SK-N-SH (cell line): ENCODE measurements at places on chromosomes 3 and 15. TPM values are rescaled to one million over a fixed set of nuclear protein-coding genes. Genes with fewer than 3 reads are reported as not detected.

DNA sequence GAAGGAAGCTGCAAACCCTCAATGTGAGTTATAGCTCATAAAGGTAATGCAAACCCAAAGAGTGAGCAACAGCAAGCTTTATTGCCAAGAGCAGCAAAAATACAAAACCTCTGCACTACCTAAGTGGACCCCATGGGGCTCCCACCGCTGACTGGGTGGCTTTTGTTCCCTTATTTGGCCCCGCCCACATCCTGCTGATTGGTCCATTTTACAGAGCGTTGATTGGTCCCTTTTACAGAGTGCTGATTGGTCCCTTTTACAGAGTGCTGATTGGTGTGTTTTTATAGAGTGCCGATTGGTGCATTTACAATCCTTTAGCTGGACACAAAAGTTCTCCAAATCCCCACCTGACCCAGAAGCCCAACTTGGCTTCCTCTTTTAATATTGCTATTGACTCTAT is 154.5 kb upstream of the NSMCE3 start:
- no peak for DNase-seq

DNA sequence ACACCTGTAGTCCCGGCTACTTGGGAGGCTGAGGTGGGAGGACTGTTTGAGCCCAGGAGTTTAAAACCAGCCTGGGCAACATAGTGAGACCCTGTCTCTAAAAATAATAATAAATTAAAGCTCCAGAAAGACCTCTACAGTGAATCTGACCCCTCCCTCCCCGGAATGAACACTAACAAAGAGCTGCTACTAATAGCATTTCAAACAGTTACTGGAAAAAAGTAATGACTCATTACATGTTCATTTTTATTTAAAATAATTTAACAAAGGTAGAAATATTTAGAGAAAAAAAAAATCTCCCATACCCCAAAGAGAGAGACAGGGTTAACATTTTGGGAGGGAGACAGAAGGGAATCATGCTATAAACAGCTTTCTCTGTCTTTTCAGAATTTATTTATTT is 2.2 kb upstream of the UBA3 start:
- no peak for DNase-seq

GRCh38 chr3:55818485-55818884 is 331.4 kb upstream of the WNT5A start:
- no peak for DNase-seq

GRCh38 chr3:51888463-51889105 is 13.2 kb upstream of the IQCF5 start:
- DNase-seq: no peak

DNA sequence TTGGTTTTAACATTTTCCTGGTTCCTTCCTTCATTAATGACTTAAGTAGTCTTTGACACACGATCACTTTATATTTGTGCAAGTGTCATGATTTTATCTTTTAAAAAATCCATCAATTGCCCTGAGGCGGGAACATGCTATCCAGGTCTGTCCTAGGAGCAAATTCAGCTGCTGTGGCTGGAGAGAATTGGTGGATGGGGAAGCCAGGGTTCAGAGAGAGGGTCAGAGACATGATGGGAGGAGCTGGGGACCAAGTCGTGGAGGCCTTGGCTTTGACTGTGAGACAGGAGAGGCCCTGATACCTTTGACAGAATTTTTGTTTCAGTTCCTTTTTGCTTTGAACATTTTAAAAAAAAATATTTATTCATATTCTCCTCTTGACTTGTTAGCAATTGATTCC is 89.0 kb downstream of the CHRNA7 start:
- DNase-seq: peak; percentile 54

GRCh38 chr3:156148946-156149381 is 28.6 kb downstream of the KCNAB1 start:
- no peak for DNase-seq

GRCh38 chr15:67240235-67241131 is 14.0 kb downstream of the AAGAB start:
- peak; percentile 57 for DNase-seq

DNA sequence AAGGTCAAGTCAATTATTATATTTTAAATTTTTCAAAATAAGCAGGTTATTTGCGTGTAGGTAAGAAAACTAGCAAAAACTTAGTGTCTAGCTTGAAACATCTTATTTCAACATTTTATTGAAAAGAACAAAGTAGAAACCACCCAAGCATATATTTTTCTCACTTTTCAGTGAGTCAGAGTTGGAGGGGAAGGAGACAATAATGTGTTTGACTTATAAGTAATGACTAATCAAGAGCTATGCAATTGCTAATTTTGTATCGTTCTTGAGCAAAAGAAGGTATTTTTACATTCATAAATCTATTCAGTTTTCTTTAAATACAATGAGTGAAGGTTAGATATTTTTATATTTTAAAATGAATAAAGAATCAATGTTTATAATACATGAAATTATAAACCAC is 54.4 kb upstream of the P2RY1 start:
- DNase-seq: no peak

IFRD2 gene
- 52.4 and 73.2 TPM in 2 replicates for polyA plus RNA-seq

NANOGP8 gene
- not detected in 2 replicates for polyA plus RNA-seq

DNAJA4 gene
- 0.02 and 0.03 TPM in 2 replicates for polyA plus RNA-seq
